ENCODE measurements at places on chromosomes 5 and 9.

DNA sequence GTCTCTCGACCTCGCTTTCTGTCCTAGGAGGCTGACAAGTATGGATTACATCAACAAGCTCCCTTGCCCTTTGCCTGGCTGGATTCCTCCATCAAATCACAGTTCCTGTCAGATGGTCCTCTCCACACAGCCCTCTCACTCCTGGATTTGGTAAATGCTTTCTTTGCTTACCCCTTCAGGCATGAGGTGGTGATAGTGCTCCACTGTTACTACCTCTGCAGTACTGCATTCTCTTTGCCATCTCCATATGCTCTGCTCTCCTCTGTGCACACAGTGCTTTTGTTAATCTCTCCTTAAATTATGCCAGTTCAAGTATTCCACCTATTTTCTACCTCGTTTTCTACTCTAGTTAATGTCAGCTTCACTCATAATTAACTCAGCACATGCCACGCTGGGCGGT lies 279.2 kb downstream of the DMAC1 start:
- DNase-seq: no peak

GRCh38 chr5:150780187-150780692 lies 1.7 kb downstream of the SMIM3 start:
- no peak for DNase-seq

DNA sequence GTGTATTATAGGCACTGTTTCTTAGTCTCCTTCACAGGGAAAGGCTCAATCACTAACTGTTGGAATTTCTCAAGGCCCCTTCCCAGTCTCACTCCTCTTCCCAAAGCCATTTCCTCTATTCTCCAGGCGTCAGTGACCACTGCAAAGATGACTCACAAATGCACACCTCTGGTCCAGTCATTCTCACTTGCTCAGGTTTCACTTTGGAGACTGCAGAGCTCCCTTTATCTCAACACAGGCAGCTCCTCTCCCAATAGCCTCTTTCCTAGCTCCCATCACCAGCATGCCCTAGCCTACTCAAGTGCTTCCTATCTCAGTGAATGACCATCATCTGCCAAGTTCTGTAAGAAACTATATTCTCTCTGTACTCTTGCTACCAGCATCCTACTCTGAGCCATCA lies 323.6 kb downstream of the NTRK2 start:
- no peak for DNase-seq

GRCh38 chr5:55568654-55569512 lies 34.1 kb upstream of the PLPP1 start:
- no peak for DNase-seq

GRCh38 chr9:4630836-4631235 lies 31.3 kb upstream of the PLPP6 start:
- DNase-seq: no peak

DNA sequence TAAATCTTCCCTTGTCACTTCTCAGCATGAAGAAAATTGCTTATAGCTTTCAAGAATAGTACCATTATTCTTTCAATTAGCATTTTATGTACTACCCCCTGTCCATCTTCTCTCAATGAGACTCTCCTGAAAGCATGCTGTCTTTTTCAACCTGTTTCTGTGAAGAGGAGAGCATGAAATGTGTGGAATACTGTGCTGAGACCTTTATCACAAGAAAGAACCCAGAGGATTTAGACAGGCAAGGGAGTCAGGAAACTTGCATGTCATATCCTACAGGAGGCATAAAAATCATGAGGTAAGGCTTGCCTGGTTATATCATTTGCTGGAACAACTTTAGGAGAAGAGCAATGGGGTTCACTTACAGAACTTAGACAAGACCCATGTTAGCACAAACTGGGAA lies 56.7 kb upstream of the LPAR1 start:
- no peak for DNase-seq

DNA sequence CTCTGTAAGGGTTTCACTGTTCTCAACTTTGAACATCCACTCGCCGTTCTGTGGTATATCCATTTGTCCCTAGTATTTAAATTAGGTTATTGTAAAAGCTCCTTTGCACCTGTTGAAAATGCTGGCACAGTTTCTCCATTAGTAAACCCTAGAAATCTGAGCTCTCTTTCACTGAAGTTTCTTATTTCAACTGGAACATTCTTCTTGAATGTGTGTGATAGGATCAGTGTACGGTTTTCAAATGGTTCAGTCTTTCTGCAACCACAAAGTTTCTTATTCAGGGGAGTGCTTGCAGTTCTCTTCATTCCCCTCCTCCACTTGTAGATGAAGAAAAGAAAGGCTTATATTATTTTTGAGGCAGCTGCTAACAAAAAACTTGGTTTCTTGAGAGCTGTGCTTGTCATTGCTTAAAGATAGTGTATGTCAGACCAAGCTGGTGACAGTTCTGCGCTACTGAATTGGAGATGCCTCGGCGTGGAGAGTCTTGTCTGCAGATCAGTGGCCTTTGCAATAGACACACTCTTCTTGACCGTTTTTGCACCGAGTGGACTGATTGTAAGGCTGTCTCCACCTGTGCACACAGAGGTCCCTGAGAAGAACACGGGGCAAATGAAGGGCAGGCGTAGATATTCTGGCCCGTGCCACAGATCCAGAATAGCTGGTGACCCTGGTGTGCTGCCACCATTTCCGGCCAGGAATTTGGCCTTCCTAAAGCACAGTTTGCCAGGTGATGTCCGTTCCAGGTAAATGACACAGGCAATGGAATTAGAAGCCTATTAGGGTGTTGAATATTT lies 102.2 kb downstream of the TRIO start:
- no peak for DNase-seq

GRCh38 chr5:95102687-95103086 lies 182.2 kb downstream of the MCTP1 start:
- DNase-seq: no peak

- DNase-seq: no peak
Observed at GRCh38 chr5:178895615-178896571, at the start of gene ZFP2. TSS of gene ZFP2 (plus strand) at chr5:178895913. CDS start at chr5:178931314, 35,401 bp downstream.
